ENCODE measurements at places on chromosomes 16 and 17. TPM values are rescaled to one million over a fixed set of nuclear protein-coding genes. Genes with fewer than 3 reads are reported as not detected.

HNF1B gene
- total RNA-seq: 14.4 TPM

CCL17 gene
- not detected for total RNA-seq

MT1B gene
- not detected for total RNA-seq

C16orf54 gene
- 3.1 TPM for total RNA-seq

BICDL2 gene
- total RNA-seq: 98.5 TPM

DOC2B gene
- total RNA-seq: 1.0 TPM

MYH2 gene
- total RNA-seq: 0.10 TPM

ATP2A3 gene
- 82.8 TPM for total RNA-seq
